GM18507 (cell line): ENCODE measurements at places on chromosomes 2 and 18.

GRCh38 chr2:16248571-16249105 lies 308.3 kb downstream of the MYCN start:
- no peak for DNase-seq

DNA sequence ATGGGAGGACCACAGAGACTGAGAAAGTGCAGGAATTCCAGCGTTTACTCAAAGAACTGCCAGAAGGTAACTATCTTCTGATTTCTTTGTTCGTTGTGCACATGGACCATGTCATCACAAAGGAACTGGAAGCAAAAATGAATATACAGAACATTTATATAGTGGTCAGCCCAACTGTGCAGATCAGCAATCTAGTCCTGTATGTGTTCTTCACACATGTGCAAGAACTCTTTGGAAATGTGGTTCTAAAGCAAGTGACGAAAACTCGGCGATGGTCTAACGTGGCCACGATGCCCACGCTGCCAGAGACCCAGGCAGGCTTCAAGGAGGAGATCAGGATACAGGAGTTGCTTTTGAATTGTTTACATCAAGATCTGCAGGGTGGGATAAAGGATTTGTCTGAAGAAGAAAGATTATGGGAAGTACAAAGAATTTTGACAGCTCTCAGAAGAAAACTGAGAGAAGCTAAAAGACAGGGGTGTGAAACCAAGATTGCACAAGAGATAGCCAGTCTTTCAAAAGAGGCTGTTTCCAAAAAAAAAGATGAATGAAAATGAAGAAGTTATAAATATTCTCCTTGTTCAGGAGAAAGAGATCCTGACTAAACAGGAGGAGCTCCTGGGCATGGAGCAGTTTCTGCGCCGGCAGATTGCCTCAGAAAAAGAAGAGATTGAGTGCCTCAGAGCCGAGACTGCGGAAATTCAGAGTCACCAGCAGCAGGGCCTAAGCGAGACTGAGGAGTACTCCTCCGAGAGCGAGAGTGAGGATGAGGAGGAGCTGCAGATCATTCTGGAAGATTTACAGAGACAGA lies 8.3 kb upstream of the CHST10 start:
- DNase-seq: no peak

GRCh38 chr2:189657867-189658266 lies 3.4 kb upstream of the ASNSD1 start:
- DNase-seq: no peak

DNA sequence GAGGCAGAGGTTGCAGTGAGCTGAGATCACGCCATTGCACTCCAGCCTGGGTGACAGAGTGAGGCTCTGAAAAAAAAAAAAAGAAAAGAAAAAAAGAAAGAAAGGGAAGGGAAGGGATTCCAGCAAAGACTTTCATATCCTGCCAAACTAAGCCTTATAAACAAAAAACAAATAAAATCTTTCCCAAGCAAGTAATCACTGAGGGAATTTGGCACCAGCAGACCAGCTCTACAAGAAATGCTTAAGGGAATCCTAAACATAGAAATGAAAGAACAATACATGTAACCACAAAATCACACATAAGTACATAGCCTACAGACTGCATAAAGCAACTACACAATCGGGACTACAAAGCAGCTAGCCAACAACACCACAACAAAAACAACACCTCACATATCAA lies 79.1 kb downstream of the TRABD2A start:
- no peak for DNase-seq

DNA sequence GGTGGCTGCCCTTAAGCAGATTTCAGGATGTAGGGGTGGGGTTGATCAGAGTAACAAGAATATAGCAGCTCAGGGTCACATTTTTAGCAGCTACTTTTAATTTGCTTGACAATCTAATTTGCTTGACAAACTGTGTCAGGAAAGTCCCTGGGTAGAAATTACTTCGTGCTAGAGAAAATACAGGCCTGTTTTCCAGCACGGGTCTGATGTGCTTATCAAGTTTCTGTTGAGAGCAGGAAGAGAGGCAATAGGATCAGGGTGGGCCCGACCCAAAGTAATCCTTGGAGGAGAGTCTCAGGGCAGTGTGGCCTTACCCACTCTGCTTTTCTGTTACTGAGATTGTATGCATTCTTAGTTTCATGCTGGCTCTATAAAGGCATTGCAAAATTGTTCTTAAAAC lies 221.5 kb downstream of the TSN start:
- no peak for DNase-seq

DNA sequence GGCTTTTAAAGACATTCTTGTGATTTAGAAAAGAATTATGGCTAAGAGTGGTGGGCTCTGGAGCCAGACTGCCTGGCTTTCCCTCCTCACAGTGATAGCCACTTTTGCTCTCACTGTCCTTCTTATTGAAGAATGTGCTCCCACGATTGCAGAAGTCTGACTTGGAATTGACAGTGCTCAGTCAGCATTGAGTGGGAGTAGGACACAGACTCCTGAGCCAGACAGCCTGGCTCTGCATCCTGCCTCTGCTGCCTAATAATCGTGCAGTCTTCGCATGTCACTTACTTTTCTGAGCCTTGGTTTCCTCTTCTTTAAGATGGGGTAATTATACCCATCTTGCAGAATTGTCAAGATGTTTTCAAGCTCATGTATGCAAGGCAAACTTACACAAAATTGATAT lies 23.3 kb downstream of the SPATS2L start:
- no peak for DNase-seq

GRCh38 chr2:96159084-96159830 lies 14.0 kb upstream of the DUSP2 start:
- no peak for DNase-seq

DNA sequence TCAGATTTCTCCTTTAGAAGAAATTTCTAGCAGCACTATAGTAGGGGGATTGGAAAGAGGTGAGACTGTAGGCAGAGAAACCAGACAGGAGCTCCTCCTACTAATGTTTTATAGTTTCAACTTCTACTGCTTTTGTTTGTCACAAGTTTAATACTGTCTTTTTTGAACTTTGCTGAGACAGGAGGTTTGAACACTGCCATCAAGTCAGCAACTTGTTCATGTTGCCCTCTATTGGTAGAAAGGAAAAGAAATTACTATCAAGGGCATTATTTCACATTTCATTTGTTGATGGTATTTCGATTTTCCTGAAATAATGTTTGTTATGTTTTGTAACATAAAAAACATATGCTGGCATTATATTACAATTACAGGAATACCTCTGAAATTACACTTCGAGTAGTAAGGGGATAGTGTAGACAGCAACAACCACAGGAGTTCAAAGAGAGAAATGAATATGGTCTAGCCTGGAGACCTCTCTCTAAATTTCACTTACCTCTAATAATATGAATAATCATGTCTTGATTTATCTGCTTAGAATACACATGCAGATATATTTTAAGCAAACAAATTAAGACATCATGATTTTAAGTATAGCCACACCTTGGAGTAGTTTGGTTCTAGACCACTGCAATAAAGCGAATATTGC lies 12.4 kb upstream of the CCDC88A start:
- DNase-seq: no peak

DNA sequence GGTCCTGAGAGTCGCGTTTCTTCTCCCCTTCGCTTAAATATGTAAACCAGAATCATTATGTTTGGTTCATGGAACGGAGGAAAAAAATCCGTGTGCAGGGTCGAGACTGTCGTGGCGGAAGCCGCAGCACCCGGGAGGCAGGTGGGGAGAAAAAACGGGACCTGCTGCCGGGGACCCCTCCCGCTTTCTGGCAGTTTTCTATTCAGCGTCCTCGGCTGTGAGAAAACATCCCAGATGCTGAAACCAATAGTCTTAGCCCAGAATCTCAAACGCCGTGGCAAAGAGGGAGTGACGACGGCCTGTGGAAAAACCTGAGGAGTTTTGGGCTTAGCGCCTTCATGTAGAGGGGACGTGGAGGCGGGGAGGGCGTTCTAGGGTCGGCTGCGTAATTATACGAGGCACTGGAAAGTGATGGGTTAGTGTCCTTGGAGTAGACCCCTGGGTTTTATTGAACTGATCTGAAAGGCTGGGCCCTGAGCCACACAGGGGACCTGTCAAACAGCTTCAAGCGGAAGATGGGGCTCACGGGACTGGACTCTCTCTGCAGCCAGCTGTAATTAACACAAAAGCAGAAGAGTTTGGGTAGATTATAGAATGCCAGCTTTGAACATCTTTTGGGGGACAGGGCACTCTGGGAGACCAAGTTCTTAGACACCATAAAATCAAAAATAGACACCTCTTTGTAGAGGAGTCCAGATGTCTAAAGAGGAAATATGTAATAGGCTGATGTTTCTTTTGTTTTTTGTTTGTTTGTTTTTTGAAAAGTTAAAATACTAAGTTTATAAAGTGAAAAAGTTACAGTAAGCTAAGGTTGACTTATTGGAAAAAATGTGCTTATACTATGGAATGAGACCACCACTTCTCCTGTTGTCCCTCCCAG lies 834 bp upstream of the BUB1 start:
- no peak for DNase-seq
